Activated CD4-positive, CD25-positive, alpha-beta regulatory T cell (primary cell): ENCODE measurements at places on chromosomes 5 and 9.

DNA sequence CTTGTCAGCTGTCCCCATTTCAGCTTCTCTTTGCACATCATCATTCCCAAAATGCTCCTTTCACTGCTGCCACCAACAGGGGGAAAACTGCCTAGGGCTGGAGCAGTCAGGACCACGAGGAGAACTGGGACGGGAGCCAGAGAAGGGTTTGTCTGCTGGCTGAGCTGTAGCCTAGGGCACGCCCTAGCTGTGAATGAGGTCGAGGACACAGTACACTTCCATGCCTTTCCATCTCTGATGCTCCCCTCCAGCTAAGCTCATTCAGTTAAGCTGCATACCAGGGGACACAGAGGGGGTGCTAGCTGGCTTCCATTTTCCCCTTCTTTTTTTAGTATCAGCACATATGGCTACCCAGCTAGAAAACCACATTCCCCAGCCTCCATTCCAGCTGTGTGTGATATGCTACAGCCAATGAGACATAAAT lies 64.7 kb downstream of the STK10 start:
- no peak for DNase-seq

- no peak for DNase-seq
These were observed 64.2 kb downstream of the MYO10 start for GRCh38 chr5:16871746-16872339.

GRCh38 chr9:96135076-96135752 lies 166.8 kb downstream of the HSD17B3 start:
- DNase-seq = no peak

GRCh38 chr5:85670417-85670816 lies 947.3 kb upstream of the COX7C start:
- no peak for DNase-seq

DNA sequence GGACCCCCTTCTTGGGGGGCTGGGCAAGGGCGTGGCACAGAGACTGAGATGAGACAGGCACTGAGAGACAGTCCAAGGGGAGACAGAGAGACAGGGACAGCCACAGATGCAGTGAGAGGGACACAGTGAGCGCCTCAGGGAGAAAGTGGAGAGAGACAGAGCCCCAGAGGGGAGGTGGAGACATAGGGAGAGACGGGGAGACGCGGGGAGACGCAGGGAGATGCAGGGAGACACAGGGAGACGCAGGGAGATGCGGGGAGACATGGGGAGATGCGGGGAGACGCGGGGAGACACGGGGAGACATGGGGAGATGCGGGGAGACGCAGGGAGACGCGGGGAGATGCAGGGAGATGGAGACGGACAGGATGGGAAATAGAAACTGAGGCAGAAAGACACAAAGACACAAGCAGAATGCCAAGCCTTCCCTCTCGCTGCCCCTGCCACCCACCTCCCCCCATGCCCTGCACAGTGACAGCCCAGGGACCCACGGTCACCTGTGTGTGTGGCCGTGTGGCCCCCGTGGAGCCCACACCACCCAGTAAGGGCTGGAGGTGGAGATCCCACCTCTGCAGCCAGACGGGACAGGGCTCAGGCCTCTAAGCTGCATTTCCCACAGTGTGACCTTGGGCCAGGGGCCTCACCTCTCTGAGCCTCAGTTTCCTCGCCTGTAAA lies 8.8 kb downstream of the FIBCD1 start:
- DNase-seq = no peak

DNA sequence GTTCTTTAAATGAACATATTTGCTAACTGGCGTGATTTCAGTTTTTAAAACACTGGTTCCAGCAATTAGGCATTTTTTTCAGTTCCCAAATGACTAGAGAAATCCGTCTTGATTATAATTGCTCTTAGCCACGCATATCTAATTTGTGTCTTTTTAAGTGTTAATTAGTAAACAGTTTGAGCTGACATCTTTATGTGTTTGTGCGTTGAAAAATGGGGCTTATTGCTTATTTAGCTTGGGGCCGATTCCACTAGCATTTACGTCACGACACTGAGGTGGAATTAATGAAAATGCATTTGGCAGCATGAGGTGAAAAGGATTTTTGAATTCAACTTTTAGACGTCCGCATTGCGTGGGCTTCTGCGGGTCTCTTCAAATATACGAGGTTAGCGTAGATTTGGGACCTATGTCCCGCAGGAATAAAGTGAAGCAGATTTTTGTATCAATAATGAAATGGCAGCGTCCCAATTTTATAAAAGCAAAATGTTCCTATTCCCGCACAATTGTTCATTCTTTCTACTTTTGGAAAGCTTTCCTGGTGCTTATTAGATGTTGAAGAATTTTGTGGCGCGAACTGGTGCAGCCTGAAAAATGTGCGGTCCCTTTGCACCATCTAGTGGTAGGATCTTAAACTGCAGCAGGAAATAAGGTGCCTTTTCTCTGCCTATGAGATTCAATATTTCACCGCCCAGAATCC lies 122.7 kb upstream of the LMX1B start:
- no peak for DNase-seq

DNA sequence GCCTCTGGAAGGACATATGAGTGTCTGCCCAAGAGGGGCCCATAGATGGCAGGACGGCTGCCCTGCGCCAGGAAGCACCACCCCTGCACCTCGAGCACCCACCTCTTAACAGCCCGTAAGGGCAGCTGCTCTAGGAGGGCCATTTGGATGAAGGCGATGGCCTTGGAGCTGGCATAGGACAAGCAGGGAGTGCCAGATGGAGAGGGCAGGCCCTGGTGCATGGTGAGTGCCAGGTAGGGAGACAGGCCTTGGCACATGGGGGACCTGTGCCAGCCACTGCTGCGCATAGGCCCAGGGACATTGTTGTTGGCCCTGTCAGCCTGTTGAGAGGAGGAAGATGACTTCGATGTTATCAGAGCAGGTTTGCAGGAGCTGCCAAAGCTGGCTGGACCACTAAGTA lies 134.2 kb downstream of the SLC25A46 start:
- DNase-seq = no peak

- no peak for DNase-seq
These were observed 80.3 kb upstream of the SLC30A5 start for GRCh38 chr5:69013481-69013880.

- DNase-seq = no peak
These were observed 28.9 kb downstream of the ARHGEF28 start for GRCh38 chr5:73654819-73655318.

- DNase-seq = no peak
These were observed 14.9 kb upstream of the CARD19 start for GRCh38 chr9:93081081-93081529.

DNA sequence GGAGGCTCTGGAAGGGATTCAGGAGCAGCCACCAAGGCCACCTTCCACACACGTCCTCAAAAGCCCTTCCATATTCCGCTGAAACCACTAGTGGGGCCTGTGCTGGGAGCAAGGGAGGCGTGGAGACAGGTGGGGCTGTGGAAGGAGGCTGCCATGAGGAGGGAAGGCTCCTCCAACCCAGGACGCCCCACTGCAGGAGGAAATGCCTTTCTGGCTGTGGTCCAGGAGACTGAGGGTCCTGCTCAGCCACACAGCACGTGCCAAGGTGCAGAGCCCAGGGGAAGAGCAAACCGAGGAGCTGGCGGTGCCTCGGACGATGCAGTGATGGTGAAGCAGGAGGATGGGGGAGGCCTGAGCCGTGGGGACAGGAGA lies 49.5 kb downstream of the ADAMTS2 start:
- DNase-seq = no peak

DNA sequence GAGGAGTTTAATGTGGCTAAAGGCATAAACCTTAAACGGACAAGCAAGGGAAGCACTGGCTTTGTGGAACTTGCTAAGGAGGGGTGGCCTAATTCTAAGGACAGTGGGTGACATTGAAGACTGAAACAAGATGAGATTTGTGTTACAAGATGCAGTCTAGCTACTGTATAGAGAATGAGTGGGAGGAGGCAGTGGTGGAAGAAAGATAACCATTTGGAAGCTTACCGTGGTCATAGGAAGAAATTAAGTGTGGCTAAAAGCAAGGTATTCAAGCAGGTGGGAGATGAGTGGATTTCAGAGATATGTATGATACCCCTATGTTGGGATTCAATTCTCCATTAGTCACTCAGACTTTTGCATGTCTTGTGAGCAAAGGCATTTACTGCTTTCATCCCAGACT lies 4.6 kb downstream of the PAM start:
- DNase-seq = no peak

GRCh38 chr5:136780518-136780917 lies 415.2 kb upstream of the TRPC7 start:
- no peak for DNase-seq

GRCh38 chr5:59034498-59035186 lies 451.8 kb downstream of the RAB3C start:
- no peak for DNase-seq

GRCh38 chr9:91778031-91778430 lies 172.0 kb downstream of the ROR2 start:
- no peak for DNase-seq

DNA sequence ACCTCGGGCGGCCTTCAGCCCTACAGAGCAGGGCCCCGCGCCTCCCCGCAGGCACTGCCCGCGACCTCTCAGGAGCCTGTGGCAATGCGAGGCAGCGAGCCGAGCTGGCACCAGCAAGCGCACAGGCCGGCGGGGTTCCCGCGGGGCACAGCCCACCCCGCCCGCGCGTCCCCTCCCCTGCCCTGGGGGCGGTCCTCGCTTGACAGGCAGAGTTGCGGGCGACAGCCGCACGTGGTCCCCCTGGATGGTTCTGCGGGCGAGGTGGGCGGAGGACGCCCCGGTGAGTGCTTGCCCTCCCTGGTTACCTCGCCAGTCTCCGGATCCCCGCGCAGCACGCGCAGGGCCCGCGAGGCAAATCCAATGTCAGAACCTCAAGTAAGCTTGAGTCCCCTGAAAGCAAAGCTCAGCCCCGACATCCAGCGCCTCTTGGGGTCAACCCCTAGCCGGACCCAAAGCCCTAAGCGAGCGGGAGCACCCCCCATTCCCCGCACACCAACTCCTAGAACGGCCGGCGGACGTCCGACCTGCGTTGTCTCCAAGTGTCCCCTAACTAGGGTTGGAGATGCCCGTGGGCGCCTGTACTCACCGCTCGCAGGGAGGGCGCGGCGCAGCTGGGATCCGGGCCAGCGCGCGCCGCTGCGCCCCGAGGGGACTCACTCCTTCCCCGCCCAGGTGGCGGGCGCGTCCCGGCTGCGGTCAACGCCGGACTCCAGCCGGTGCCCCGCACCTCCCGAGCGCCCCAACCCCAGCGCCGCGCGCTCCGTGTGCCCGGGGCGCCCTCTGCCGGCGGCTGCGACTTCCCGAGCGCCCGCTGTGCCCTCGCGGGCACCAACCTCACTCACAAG lies at the start of gene DRD1:
DRD1 (minus strand) TSS at position 123 of the 845 bp plus-strand sequence. CDS start 1,083 bp downstream, outside the sequence.
- no peak for DNase-seq

- DNase-seq = no peak
These were observed 323.9 kb upstream of the RORB start for GRCh38 chr9:74173284-74173683.

- no peak for DNase-seq
These were observed 102.6 kb upstream of the TRPM3 start for GRCh38 chr9:71223953-71224538.

GRCh38 chr5:88890070-88890781 lies 7.2 kb upstream of the MEF2C start:
- no peak for DNase-seq

- DNase-seq = no peak
These were observed 216.0 kb downstream of the KDM4C start for GRCh38 chr9:6973762-6974161.

DNA sequence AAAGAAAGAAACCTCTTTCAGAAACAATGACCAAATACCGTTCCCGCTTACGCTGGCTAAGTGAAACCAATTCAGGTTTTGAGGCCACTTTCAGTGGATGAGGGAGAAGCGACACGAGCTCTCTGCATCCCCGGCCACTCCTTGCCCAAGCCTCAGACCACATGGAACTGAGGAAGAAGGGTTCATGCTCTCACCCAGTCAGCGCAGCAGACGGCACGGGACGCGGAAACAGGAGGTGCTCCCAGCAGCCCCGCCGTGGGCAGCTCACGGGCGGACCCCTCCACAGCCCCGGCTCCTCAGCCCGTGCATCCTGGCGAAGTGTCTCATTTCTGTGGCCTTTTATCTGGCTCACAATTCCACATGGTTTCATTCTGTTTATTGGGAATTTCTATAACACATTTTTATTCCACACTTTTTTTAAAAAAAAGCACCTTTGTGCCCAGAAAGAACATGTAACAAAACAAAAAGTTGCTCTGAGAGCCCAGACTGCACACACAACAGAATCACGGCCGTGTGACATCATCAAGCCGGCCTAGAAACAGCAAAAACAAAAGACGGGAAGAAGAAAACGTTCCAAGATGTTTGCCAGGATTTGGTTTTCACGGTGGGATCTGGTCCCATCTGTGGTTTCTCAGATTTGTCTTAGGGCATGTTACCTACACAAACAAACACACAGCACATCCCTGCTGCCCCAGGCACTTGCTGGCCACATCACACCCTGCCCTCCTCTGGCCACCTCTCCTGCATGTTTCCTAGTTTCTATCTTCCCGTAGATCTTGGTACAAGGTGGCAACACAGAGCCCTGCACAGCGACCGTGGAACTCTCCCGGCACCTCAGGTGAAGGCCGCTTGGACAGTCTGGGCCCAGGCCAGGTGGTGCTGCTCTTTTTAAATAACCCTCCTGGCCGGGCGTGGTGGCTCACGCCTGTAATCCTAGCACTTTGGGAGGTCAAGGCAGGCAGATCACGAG lies 16.2 kb downstream of the QSOX2 start:
- DNase-seq = no peak

DNA sequence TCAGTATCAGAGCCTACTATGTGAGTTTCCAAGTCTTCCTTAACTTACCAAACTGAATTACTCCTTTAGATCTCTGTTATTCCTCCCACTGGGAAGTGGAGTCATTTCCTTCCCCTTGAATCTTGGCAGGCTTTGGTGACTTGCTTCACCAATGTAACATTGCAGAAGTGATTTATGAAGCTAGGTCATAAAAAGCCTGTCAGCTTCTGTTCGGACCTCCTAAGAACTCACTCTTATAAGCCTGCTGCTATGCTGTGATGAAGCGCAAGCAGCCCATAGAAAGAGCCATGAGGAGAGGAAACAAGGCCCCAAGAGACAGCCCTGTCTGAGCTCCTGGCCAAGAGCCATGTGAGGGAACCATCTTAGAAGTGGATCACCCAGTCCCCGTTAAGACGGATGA lies 14.2 kb upstream of the FOXB2 start:
- DNase-seq = no peak

DNA sequence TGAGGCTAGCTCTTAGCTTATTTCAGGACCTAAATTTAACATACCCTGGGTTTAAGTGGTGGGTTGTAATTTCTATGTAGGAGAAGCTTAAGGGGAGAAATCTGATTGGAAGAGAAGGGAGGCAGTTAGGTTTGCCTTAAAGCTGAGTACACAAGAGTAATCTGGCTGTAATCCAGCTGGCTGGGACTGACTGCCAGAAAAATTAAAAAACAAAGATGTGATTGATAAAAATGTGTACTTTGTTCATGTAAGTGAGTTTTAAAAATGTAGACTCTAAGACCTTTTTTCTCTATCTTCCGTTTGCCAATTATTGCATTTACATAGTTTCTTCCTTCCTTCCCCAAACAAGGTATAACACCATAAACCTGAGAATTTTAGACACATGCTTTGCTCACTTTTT lies 17.5 kb upstream of the MSMP start:
- no peak for DNase-seq

DNA sequence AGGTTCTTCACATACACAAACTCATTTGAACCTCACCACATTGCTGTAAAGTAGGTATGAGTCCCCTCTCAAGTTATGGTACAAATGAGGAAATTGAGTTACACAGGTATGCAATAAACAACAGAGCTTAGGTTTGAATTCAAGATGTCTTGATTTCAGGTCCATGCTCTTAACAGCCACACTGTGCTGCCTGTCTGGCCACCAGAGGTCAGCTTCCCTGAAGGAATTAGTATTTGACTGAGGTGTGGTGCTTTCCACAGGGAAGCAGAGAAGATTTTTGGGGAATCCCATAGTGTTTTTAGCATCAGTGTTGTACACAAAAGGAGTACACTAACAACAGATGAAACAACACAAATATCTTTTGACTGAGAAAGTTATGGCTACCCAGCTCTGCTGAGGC lies 94.4 kb upstream of the ITGA1 start:
- no peak for DNase-seq
